SK-N-SH (cell line): ENCODE measurements at places on chromosomes 16 and 17. TPM values are rescaled to one million over a fixed set of nuclear protein-coding genes. Genes with fewer than 3 reads are reported as not detected.

Gene ZFHX3
- 1.9 and 2.0 TPM in 2 replicates for polyA plus RNA-seq

Gene CHST5
- 0.18 and 0.49 TPM in 2 replicates for polyA plus RNA-seq

Gene KRT23
- polyA plus RNA-seq = not detected in 2 replicates

Gene ICAM2
- 0.08 TPM in 1 of 2 replicates, not detected in the other for polyA plus RNA-seq

Gene KRT31
- 0.03 TPM in 1 of 2 replicates, not detected in the other for polyA plus RNA-seq

Gene PLA2G10
- not detected in 2 replicates for polyA plus RNA-seq

DNA sequence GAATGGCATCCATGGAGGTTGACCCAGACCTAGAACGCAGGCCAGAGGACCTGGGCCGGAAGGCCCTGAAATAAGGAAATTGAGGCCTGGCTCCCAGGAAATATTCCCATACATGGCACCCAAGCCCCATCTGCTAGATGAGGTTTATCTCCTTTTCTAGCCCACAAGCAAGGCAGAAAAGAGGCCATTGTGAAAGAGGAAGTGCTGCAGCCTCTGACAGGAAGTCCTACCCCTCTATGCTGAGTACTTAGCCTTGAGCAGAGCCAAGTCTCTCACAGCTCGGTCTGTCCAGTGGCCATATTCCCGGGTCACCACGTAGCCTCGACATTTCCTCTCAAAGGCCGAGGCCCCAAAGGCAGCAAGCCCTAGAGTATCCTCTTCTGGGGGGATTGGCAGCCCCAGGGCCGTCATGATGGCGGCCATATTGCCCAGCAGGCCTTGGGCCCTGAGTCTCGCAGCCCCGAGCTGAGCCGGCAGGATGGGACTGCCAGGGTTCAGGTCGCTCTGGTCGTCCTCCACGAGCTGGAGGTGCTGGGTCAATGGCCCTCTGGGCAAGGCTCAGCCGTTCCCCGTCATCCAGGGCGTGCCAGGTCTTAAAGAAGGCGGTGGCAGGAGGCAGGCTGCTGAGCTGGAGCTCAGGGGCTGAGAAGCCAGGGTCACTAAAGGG is 7.8 kb downstream of the CTF1 start:
- H3K4me3 ChIP-seq = no peak overlapping the region
- no peak for DNase-seq
- H3K36me3 ChIP-seq = no peaks in the 10 kb centered on the region
- H3K27ac ChIP-seq = peak overlapping the region; percentile 19; the same call in 1 of the 2 replicates
- peaks cover 12% of the 10 kb centered on the region; the same call in 1 of the 2 replicates for H3K4me1 ChIP-seq

- H3K4me1 ChIP-seq = no peaks in the 10 kb centered on the region
- H3K27me3 ChIP-seq = no peaks in the 10 kb centered on the region
- H3K4me3 ChIP-seq = no peak overlapping the region
- no peak overlapping the region for H3K27ac ChIP-seq
- no peak for DNase-seq
Observed at GRCh38 chr16:58381661-58382060, 10.6 kb upstream of the GINS3 start.

DNA sequence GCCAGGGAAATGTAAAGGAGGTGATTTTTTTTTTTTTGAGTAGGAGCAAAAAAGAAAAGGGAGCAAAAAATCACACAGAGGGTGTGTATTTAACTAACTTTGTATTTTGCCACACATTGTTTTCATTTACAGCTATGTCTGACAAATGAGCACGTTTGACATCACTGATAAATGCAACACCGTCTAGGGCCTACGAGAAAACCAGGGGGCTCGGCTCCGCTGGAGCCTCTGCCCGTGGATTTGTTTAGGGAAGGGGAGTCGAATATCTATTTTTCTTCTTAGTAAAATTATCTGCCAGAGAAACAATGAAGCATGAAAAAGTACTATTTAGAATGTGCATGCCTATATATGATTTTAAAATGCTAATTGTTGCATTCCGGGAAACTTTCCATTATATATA is 6.8 kb downstream of the MAF start:
- no peak overlapping the region for H3K27ac ChIP-seq
- no peaks in the 10 kb centered on the region for H3K36me3 ChIP-seq
- H3K4me1 ChIP-seq = peaks cover 2% of the 10 kb centered on the region; the same call in 1 of the 2 replicates
- no peak overlapping the region for H3K4me3 ChIP-seq

GRCh38 chr16:57998486-57998885 is 2.0 kb downstream of the ZNF319 start:
- H3K4me1 ChIP-seq = no peaks in the 10 kb centered on the region
- H3K27ac ChIP-seq = no peak overlapping the region
- no peaks in the 10 kb centered on the region for H3K27me3 ChIP-seq
- no peak for DNase-seq
- H3K4me3 ChIP-seq = no peak overlapping the region
